Activated CD4-positive, alpha-beta T cell treated with anti-CD3 and anti-CD28 coated beads for 36 hours (primary cell): ENCODE measurements at places on chromosomes 3 and 15. TPM values are rescaled to one million over a fixed set of nuclear protein-coding genes. Genes with fewer than 3 reads are reported as not detected.

Gene NME9
- total RNA-seq: 0.65 TPM

Gene TMEM40
- total RNA-seq: not detected

Gene SCAANT1
- not detected for total RNA-seq

Gene HIGD2B
- total RNA-seq: not detected

Gene GOLGA6L4
- 1.0 TPM for total RNA-seq

Gene KIF15
- total RNA-seq: 40.1 TPM

Gene TRIM71
- total RNA-seq: 0.04 TPM

DNA sequence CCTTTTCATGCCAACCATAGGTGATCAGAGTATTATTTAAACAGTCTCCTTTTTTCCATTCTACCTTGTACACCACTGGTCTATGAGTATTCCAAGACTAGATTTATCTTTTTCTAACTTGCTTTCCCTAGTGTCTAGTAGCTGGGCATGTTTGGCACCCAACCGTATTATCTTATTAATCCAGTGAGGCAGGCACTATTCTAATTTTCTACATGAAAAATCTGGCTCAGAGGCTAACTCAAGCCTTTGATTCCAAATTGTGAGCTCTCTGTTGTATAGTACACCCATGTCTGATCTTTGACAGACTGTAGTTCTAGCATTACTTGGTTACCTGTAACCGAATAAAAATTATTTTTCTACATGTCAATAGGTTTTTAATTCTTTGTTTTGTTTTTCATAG lies 76.7 kb upstream of the PLXND1 start:
- DNase-seq: no peak
- H3K36me3 ChIP-seq: no peaks in the 10 kb centered on the region
- no peak overlapping the region for H3K4me3 ChIP-seq
- no peak overlapping the region for H3K27ac ChIP-seq
- no peaks in the 10 kb centered on the region for H3K27me3 ChIP-seq
- no peaks in the 10 kb centered on the region for H3K4me1 ChIP-seq

DNA sequence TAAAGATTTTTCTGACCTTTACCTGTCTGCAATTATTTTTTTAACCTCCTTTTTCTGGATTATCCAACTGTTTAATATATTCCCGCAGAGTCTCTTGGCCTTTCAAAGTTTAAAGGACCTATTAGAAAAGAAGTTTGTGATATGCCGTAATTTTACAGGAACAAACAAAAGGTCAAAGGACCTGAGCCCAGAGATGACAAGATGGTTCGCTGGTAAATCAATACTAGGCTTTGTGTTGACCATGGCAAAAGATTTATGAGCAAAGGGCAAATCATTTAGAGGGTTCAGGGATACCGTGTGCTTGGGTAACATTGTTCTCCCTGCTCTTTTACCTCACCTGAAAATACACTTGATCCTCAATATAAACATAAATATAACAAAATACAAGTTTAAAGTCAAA lies 923.5 kb downstream of the ROBO1 start:
- no peak for DNase-seq
- H3K27ac ChIP-seq: no peak overlapping the region
- no peaks in the 10 kb centered on the region for H3K27me3 ChIP-seq

- peak overlapping the region; percentile 53 for H3K27ac ChIP-seq
- H3K27me3 ChIP-seq: peaks cover 6% of the 10 kb centered on the region
- H3K4me3 ChIP-seq: no peak overlapping the region
- peaks cover 39% of the 10 kb centered on the region for H3K4me1 ChIP-seq
- no peak for DNase-seq
Measured at GRCh38 chr3:71994906-71995305, 210.0 kb upstream of the PROK2 start.

- no peak overlapping the region for H3K27ac ChIP-seq
- DNase-seq: no peak
- no peaks in the 10 kb centered on the region for H3K4me1 ChIP-seq
Measured at GRCh38 chr15:56653107-56653506, 80.2 kb downstream of the ZNF280D start.

- no peak overlapping the region for H3K4me3 ChIP-seq
- no peaks in the 10 kb centered on the region for H3K36me3 ChIP-seq
- DNase-seq: no peak
- H3K4me1 ChIP-seq: peaks cover 11% of the 10 kb centered on the region
- no peaks in the 10 kb centered on the region for H3K27me3 ChIP-seq
Measured at GRCh38 chr3:49173116-49173791, 1.9 kb downstream of the KLHDC8B start.

DNA sequence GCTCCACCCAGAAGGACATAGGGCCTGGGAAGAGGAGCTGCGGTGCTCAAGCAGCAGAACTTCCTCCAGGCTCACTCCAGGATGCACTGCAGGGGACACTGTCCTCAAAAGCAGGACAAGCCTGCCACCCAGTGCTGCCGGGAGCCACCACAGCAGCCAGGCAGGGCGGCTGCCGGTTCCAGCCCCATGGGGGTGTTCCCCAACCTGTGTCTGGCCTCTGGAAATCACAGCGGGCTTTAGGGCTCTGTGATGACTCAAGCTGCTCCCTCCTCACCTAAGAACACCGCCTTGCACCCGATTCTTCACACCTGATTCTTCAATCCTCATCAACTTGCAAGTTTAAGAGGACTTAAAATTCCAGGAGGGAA lies 71.9 kb upstream of the SLC6A11 start:
- H3K36me3 ChIP-seq: no peaks in the 10 kb centered on the region
- H3K4me3 ChIP-seq: no peak overlapping the region
- no peaks in the 10 kb centered on the region for H3K4me1 ChIP-seq
- peak; percentile 66 for DNase-seq

DNA sequence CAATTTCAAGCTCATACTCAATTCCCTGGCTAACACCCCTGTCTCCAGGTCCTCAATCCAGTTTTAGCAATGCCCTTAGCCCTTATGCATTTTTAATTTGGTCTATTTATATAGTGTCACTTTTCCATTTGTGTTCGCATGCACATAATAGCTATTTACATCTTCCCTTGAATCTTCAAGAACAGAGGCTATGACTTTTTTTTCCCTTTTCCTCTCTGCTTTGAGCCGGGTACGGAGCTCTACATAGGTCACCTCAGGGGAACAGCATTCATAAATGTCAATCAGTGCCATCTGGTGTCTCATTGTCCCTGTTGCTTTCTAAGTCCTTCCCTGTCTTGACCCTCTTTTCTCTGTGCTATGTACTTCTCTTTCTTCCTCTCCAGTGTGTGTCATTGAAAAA lies 26.5 kb upstream of the ACTC1 start:
- no peak overlapping the region for H3K4me3 ChIP-seq
- no peaks in the 10 kb centered on the region for H3K36me3 ChIP-seq
- H3K4me1 ChIP-seq: no peaks in the 10 kb centered on the region
- peaks cover 36% of the 10 kb centered on the region for H3K27me3 ChIP-seq

DNA sequence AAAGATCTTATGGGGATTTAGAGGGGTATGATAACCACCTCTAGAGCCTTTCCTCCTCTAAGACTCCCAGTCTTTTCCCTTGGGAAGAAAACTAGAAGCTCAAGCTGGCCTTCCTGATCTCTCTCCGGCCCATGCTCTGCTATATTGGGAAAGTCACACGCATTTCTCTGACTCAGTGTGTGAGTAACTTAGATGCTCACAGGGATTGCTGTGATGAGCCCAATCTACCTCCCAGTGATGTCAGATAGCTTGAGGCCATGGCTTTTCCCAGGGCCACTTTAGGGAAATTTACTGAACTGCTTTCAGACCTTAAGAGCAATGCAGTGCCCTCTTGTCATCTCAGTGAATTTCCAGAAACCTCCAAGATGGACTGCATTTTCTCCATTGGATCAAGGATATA lies 8.6 kb upstream of the ST8SIA2 start:
- no peaks in the 10 kb centered on the region for H3K36me3 ChIP-seq
- H3K4me3 ChIP-seq: no peak overlapping the region
- no peaks in the 10 kb centered on the region for H3K4me1 ChIP-seq

DNA sequence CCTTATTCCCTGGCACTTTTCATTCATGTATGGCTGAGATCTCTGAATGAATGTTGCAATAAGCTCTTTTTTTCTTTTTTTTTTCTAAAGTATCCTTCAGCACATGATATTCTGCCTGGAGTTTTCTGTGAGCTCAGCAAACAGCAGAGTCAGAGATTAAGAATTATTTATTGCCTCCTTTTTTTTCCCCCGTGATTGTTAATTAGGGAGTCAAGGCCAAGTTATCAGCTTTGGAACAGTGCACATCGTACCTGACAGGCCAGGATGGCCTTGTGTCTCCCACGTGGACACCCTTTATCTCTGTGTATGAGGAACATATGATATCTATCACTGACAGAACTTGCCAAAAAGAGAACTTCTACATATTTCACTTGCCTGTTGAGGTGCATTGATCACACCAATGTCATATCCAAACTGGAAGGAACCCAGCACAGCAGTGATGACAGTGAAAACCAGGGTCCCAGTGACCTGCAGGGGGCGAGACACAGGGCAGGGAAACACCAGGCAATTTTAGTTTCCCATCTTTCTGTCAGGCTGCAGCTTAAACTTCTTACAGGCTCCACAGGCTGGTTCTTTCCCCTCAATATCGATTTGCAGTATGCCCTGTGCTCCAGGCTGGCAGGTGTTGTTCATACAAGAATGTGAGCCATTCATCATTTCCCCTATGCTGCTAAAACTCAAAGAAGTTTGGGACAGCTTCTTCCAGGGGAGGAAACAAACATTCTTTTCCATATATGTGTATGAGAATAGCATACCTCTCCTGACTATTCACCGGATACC lies 8.2 kb downstream of the SLC2A2 start:
- no peak overlapping the region for H3K27ac ChIP-seq
- peaks cover 12% of the 10 kb centered on the region for H3K27me3 ChIP-seq
- H3K36me3 ChIP-seq: no peaks in the 10 kb centered on the region
- peak; percentile 25 for DNase-seq
- no peak overlapping the region for H3K4me3 ChIP-seq
- no peaks in the 10 kb centered on the region for H3K4me1 ChIP-seq

- H3K36me3 ChIP-seq: no peaks in the 10 kb centered on the region
- H3K27me3 ChIP-seq: peaks cover 18% of the 10 kb centered on the region
- no peak overlapping the region for H3K4me3 ChIP-seq
- no peak overlapping the region for H3K27ac ChIP-seq
Measured at GRCh38 chr3:98778852-98779413, 15.8 kb downstream of the ST3GAL6 start.

GRCh38 chr3:107690522-107691138 lies 167.9 kb downstream of the BBX start:
- H3K4me3 ChIP-seq: no peak overlapping the region

DNA sequence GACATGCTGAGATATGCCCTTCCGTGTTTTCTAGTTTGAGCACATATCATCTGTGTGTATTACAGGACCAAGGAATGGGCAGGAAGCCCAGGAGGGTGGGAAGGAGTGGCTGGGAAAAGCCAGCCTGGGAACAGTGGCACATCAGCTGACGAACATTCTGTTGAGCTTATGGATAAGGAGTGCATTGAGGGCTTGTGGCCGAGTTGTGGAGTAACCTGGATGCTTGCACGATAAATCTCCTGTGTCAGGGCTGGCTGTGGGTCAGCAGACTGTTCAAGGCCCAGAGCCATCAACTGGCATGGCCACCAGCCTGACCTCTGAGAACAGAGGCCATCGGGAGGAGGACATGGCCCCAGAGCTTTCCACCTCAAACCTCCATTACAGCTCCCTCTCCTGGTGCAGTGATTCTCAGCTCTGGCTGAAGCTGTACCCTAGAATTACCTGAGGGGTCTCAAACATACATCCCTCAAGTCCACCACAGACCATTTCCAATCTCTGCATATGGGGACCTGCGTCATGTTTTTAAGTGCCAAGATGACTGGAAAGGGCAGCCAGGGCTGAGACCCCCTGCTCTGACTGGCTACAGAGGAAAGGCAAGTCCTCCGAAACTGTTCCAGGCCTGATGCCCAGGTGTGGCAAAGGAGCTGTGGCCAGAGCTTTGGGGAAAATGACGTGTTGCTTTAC lies 4.8 kb upstream of the VILL start:
- DNase-seq: no peak
- H3K27ac ChIP-seq: no peak overlapping the region
- H3K27me3 ChIP-seq: no peaks in the 10 kb centered on the region
- peaks cover 3% of the 10 kb centered on the region for H3K4me1 ChIP-seq

DNA sequence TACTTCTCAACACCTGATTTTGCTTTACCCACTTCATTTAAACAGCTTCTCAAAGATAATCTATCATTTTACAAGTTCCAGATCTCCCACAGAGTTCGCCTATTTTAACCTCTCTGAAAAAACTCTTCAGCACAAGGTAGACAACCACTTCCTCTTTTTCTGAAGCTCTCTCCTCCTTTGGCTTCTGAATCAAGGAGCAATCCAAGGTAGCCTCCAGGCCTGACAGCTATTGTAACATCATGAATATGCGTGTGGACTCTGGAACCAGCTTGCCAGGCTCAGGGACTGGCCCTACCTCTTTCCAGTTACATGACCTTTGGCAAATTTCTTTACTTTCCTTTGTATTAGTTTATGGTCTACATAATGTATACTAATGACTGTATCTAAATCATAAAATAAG lies 405.9 kb upstream of the ZNF385D start:
- H3K27ac ChIP-seq: no peak overlapping the region
- H3K4me1 ChIP-seq: no peaks in the 10 kb centered on the region

DNA sequence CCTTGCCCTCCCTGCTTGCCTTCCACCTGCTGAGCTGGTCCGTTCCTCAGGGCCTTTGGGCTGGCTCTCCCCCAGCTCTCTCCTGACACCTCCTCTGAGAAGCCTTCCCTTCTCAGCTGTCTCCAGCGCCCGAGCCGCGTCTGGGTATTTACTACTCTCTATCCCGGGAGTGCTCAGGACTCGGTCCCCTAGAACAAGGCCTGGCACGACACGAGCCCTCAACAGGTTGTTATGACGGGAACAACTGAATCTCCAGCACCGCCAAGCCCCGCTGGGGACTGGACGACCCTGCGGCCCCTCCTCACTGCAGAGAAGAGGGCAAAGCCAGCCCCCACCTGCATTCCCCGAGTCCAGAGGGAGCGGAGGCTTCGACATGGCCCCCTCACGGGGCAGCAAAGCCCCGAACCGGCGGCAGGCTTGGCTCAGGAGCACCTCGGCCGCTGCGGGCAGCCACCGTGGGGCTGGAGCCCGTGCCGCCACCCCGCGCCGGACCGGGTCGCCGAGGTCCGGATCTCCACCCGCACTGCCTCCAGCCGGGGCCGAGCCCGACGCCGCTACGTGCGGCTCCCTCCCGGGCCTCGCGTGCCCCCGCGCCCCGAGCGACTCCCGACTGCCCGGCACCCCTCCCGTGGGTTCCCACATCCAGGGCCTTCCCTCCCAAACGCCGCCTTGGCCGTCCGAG lies 792 bp downstream of the TPRA1 start:
- DNase-seq: peak; percentile 41
- H3K36me3 ChIP-seq: peaks cover 5% of the 10 kb centered on the region
- no peaks in the 10 kb centered on the region for H3K27me3 ChIP-seq
- peak overlapping the region; percentile 84 for H3K4me3 ChIP-seq

DNA sequence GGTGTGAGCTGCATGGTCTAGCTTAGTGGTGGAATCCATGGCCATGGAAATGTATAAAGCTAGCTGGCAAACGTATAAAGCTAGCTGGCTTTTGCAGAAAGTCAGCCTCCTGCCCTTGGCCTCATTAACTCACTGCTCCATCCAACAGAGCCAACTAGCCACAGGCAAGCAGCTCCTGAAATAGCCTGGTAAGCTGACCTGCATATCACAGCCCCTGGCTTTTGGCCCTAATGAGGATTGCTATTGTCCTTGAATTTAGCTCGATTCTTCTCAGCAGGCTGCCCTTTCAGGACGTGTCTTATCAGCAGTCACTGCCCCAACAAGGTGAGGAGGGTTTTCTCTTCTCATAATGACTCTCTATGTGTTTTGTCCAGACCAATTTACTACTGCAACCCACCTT lies 446.8 kb downstream of the WDR72 start:
- no peaks in the 10 kb centered on the region for H3K36me3 ChIP-seq
- H3K27ac ChIP-seq: no peak overlapping the region
- no peak for DNase-seq
- no peak overlapping the region for H3K4me3 ChIP-seq
- no peaks in the 10 kb centered on the region for H3K4me1 ChIP-seq
